CD4-positive, alpha-beta T cell (primary cell): ENCODE measurements at places on chromosomes 7 and 10. TPM values are rescaled to one million over a fixed set of nuclear protein-coding genes. Genes with fewer than 3 reads are reported as not detected.

The KNDC1 gene
- total RNA-seq, result not detected

The SLC16A9 gene
- total RNA-seq, result not detected

The CLCN1 gene
- total RNA-seq, result not detected

The HOXA2 gene
- not detected for total RNA-seq

The ELFN1 gene
- total RNA-seq, result not detected

The NPC1L1 gene
- 0.08 TPM for total RNA-seq

The PRSS37 gene
- not detected for total RNA-seq

The HEPACAM2 gene
- total RNA-seq, result not detected

The CHRM2 gene
- not detected for total RNA-seq

The TAS2R5 gene
- 0.47 TPM for total RNA-seq

The KIAA1549 gene
- not detected for total RNA-seq

The DIP2C gene
- total RNA-seq, result 4.1 TPM

The GARIN1A gene
- 0.71 TPM for total RNA-seq

The ZKSCAN1 gene
- 42.3 TPM for total RNA-seq

The LIPK gene
- total RNA-seq, result not detected

The IQUB gene
- total RNA-seq, result not detected

The PLAC9 gene
- total RNA-seq, result not detected

The EPHA1 gene
- total RNA-seq, result 19.0 TPM

The GJC3 gene
- 0.25 TPM for total RNA-seq

The C10orf67 gene
- not detected for total RNA-seq
